ENCODE measurements at places on chromosomes 2 and 18.

DNA sequence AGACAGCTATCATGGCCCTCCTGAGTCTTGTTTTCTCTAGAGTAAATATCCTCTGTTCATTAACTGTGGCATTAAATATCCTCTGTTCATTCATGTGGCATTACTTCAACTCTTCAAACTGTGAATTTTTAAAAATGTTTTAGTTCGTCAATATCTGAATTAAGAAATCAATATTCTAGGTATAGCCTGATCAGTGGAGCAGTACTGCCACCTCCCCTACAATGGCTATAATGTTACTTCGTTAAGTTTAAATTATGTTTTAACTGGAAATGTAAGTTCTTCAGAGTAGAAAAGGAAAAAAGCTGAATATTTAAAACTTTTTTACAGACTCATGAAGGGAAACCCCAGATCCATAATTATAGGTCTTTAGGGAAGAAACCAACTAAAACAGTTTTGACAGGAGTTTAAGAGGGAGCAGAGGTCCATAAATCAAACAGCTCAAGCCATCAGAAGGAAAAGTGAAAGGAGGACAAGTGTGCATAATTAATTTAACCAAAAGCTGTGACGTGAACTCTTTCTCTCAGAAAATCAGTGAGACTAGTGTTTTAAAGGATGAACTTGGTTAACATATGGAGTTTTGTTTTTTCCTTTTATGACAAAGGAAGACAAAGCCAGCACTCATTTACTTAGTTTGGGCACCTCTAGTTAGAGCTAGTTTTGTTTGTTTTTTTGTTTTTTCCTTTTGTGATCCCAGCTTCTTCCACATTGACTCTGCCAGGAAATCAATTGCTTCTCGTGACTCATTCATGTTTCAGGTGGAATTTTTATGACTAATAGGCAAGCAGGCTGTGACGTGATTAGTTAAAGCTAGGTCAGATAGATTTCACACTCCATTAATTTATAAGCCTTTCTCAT is 44.9 kb downstream of the RBBP8 start:
- peak; percentile 92 for DNase-seq

- peak; percentile 43 for DNase-seq
Measured at GRCh38 chr2:85539361-85540132, 579 bp downstream of the MAT2A start.

DNA sequence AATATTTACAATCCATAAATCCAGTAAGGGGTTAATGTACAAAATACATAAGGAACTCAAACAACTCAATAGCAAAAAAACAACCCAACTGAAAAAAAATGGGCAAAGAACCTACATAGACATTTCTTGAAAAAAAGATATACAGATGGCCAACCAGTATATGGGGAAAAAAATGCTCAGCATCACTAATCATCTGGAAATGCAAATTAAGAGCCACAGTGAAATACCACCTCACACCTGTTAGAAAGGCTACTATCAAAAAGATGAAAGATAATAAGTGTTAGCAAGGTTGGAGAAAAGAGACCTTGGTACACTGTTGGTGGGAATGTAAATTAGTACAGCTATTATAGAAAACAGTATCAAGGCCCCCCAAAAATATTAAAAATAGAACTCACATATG is 14.6 kb downstream of the AP1S3 start:
- no peak for DNase-seq

DNA sequence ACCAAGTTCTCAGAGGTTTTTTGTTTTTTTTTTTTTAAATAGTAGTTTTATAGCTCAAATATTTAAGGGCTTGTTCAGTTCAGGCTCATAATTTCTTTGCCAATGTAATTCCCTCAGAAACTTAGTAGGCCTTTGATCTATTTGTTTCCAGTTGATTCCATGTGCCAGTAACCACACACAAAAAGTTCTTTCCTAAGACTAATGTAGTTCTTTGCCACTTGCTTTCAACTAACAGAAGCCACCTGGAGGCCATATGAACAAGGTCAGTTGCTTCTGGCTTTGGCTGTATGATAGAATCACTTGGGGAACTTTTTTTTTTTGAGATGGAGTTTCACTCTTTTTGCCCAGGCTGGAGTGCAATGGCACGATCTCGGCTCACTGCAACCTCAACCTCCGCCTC is 100.7 kb downstream of the DTNB start:
- DNase-seq, result no peak

DNA sequence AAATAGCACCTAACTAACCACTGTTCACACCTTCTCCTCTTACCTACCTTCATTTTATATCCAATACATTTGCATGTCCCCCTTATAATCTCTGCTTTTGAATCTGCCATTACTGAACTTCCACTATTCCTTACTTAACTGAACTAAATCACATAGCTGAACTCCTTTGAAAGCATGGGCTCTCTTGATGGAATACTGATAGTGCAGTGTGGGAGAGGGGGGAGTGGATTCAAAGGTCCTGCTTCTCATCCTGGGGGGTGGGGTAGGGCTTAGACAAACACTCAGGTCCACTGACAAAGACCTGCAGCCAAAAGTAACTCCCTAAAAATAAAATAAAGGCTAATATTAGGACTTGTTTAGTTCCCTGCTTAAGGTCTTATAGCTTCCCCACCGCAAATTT is 8.6 kb downstream of the MCEE start:
- DNase-seq, result no peak

GRCh38 chr18:76162886-76163285 is 332.2 kb downstream of the ZNF516 start:
- no peak for DNase-seq

DNA sequence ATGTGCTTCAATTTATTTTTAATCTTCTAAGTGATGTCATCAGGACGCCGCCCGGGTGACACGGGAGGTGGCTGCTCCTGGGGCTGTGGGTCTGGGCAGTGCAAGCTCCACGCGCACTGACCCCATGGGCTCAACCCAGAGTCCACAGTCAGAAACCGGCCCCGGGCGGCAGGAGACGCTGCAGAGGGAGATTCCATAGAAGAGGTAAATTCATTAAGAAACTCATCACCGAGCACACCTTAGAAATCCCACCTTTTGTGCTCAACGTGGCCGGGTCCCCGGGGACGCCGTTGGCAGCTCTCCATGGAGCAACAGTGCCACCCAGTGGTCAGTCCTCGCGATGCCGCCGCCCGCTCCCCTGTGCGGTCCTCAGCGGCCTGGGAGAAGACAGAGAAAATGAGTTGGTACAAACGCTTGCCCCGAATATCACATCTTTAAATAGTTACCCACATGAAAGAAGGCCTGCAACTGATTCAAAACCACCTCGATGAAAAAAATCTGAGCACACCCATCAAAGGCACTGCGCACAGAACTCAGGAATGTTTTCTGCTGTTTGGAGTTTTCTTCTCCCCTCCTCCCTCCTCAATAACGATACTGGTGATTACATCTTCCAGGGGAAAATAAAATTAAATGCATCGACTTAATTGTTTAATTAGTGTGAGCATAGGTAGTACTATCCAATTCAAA is 92.6 kb downstream of the CMPK2 start:
- peak; percentile 2 for DNase-seq

- no peak for DNase-seq
Measured at GRCh38 chr2:43115881-43116280, 110.5 kb downstream of the ZFP36L2 start.

Measured in astrocyte (in vitro differentiated cells and primary cell).